ENCODE measurements at places on chromosomes 1 and 21. TPM values are rescaled to one million over a fixed set of nuclear protein-coding genes. Genes with fewer than 3 reads are reported as not detected.

Gene DMRTB1
- total RNA-seq, result 0.31 TPM

Gene HMCN1
- total RNA-seq, result 22.0 TPM

Gene S100A7A
- 0.81 TPM for total RNA-seq

Gene ERICH3
- 1.3 TPM for total RNA-seq

Gene LORICRIN
- total RNA-seq, result not detected

Gene TRMT1L
- total RNA-seq, result 26.4 TPM

Gene SYTL1
- 1.4 TPM for total RNA-seq

Gene TMEM269
- 0.16 TPM for total RNA-seq

Gene CFAP57
- total RNA-seq, result 3.3 TPM

Gene TAL1
- total RNA-seq, result 0.15 TPM

Gene HUNK
- 5.8 TPM for total RNA-seq

Gene SELENON
- total RNA-seq, result 51.8 TPM

Gene SGIP1
- total RNA-seq, result 47.4 TPM

Gene FMO3
- 0.29 TPM for total RNA-seq

Gene WNT3A
- total RNA-seq, result not detected

Gene SFN
- total RNA-seq, result 0.44 TPM

Gene BRINP3
- total RNA-seq, result 3.8 TPM

Gene C4BPA
- not detected for total RNA-seq

Gene EDN2
- total RNA-seq, result 0.71 TPM

Gene ATPAF1
- total RNA-seq, result 66.6 TPM

Gene CLCNKB
- total RNA-seq, result 0.41 TPM

Gene BNIPL
- 0.74 TPM for total RNA-seq

Gene NR1I3
- total RNA-seq, result 3.2 TPM

Gene GCSAML
- 0.19 TPM for total RNA-seq

Gene FCRL4
- 0.05 TPM for total RNA-seq

Gene TEDDM1
- 0.72 TPM for total RNA-seq

Gene OR2L13
- total RNA-seq, result 0.26 TPM

Gene SELL
- 1.5 TPM for total RNA-seq

Gene MGST3
- total RNA-seq, result 210 TPM

All from motor neuron (in vitro differentiated cells).